ENCODE measurements at places on chromosomes 3 and 15.

GRCh38 chr15:41333026-41333562 lies 413 bp downstream of the NUSAP1 start:
- DNase-seq, result no peak

- DNase-seq, result no peak
Observed at GRCh38 chr15:100768501-100768931, 111.1 kb upstream of the ALDH1A3 start.

GRCh38 chr3:123084192-123084591 lies 17.4 kb downstream of the PDIA5 start:
- DNase-seq, result no peak

DNA sequence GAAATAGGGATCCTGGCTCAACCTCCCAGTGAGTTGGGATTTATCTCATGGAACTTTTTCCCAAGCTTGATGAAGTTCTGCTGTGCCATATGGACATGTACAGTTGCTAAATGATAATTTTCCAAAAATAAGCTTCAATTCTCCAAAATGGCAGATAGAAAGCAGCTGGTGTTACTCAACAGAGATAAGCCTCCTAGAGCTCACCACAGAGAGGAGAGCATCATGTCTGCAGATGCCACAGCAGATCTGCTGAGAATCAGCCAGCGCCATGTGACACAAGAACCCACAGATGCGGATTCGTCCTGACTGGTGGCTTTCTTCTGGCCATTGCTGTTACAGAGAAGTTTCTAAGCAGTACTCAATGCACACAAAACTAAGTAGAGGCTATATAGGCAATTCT lies 50.6 kb downstream of the AGTR1 start:
- DNase-seq, result no peak

DNA sequence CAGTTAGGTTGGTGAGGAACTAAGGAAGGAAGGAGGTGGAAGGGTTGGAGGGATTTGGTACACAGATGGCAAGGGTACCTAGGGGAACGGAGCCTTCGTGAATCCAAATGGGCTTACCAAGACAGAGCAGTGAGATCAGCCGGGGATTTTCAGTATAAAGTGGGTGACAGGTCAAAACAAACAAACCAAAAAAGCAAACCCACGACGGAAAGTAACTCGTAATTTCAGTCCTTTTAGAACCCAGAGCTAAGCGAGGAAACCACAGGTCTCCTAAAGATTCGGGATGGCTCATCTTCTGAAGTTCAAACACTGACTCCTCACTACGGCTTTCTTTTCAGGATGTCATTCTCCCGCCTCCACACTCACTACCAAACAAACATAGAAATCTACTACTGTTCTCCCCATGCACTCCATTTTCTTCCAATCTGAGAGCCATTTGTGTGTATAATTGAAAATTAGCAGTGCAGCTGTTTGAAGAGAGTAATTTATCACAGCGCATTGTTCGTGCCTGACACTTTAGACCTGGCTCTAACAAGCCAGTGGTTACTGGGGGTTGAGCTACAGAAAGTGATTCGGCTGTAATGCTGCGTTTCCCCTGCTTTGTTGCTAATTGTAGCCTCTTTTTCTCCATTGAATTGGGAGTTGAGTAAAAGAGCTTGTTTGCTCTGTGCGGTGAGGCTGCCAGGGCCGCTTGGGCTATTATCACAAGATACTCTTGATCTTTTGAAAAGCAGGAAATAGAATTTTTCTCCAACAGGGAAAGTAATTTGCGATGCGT lies 64.7 kb upstream of the CCDC39 start:
- DNase-seq, result no peak

DNA sequence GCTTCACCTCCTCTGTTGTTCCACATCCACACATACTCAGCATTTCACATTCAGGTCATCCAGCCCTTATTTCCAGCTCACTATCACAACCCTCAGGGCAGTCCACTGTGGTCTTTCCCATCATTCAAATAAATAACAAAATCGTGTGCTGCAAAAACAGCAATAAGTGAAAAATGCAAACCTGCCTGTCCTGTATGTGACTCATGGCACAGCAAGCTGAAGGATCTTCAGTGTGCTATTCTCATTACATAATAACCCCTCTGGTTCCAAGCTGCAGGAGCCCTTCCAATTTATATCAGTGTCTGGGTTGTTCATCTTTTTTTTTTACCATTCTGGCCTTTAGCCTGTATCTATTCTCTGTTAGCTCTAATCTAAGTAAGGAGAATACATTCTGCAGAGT lies 185.3 kb upstream of the UBE2E2 start:
- DNase-seq, result no peak

- DNase-seq, result no peak
Observed at GRCh38 chr3:160346511-160346910, 52.5 kb downstream of the IFT80 start.

DNA sequence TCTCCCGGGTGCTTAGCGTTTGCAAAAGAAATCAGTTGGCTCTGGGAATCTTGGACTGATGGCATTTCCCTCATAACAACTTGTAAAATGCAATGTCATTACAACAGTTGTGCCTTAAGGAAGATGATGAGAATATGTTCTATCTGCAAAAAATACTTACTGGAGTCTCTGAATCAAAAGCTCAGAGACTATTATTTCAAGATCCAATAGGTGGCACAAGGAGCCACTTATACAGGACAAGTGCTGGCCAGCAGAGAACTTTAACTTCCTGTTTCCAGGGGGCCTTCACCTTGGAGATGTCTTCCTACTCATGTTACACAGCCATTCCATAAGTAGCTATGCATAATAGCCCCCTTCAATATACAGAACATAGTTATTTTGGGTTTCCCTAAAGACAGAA lies 8.9 kb upstream of the RPS27L start:
- no peak for DNase-seq

GRCh38 chr3:58175437-58176184 lies 35.2 kb downstream of the DNASE1L3 start:
- DNase-seq, result no peak

DNA sequence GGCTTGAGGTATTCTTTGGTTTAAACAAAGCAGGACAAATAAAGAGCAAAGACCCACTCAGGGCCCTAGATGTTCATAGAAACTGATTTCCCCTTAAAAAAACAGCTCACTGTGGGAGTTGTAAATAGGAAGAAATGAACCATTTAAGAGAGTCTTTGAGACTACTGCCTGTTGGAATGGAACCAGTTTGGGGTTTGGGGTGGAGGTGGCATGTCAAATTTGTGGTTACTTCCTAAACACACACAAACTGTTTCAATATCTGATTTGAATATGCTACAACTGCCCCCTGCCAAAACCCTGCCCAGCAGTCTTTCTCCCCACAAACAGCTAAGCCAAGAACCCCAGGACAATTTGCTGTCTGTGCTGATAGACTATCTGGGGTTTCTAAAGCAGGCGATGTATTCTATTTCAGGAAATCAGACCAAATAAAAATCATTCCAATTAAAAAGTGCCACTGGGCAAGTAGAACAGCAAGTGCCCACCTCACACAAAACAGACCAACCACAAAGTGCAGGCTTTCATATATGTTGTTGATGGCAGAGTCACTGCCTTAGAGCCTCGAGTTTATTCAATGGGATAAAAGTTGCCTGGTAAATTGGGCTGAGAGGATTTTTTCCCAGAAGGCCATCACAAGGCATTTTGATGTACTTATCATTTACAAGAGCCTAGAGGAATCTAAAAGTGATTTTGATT lies 293.9 kb upstream of the PROK2 start:
- no peak for DNase-seq

DNA sequence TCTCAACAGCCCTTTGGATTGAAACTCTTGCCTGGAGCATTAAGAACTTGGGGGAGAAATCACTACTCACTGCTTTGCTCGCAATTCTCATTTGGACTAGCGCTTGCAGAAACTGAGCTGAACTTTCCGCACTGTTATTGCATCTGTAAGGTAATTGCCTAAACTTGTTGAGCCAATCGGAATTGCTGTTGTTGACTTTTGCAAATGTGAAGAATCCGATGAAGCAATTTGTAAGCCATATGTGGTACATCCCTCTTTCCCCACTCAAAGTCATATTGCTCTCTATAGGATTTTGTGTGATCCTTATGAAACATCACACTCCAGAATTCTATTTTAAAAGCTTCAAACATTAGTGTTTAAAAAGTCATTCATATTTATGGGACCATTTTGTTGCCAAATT lies 191.7 kb upstream of the GBE1 start:
- no peak for DNase-seq

DNA sequence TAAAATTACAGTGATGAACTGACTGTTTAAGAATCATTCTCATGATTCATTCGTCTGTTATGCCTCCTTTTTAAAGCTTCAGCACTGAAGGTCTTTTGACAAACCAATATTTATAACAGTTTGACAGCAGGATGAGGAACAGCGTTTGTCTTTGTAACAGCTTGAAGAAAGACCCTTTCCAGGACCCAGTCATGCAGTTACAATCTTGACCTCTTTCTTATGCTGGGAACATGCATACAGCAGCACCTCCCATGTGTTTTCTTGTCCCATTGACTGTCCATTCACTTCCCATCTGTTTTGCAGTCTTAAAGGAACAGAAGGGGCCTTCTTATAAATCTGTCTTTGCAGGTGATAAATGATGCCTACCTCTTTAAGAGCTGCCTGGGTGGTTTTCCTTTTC lies 87.2 kb downstream of the OPA1 start:
- DNase-seq, result no peak

- no peak for DNase-seq
Observed at GRCh38 chr3:166580561-166580960, 743.3 kb upstream of the BCHE start.

- no peak for DNase-seq
Observed at GRCh38 chr15:72464251-72464650, 9.9 kb upstream of the ARIH1 start.

DNA sequence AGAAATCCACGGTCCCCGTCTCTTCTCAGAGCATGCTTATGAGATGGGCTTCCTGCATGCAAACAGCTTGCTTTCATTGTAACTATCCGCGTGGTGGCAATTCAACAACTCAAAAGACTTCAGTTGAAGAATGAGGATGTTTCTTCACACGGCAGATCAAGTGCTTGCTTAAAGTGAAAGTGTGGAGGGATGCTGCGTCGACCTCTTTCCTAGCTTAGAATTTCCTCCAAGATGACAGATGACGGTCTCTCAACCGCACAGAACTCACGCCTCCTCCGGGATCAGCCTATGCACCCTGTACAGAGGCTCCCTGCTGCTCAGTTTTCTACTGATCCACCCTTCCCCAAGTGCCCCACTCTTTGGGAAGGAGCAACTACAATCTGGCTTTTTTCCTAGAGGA lies 47.8 kb downstream of the PCSK6 start:
- no peak for DNase-seq

- DNase-seq, result no peak
Observed at GRCh38 chr3:193211173-193211572, 29.8 kb upstream of the PLAAT1 start.

DNA sequence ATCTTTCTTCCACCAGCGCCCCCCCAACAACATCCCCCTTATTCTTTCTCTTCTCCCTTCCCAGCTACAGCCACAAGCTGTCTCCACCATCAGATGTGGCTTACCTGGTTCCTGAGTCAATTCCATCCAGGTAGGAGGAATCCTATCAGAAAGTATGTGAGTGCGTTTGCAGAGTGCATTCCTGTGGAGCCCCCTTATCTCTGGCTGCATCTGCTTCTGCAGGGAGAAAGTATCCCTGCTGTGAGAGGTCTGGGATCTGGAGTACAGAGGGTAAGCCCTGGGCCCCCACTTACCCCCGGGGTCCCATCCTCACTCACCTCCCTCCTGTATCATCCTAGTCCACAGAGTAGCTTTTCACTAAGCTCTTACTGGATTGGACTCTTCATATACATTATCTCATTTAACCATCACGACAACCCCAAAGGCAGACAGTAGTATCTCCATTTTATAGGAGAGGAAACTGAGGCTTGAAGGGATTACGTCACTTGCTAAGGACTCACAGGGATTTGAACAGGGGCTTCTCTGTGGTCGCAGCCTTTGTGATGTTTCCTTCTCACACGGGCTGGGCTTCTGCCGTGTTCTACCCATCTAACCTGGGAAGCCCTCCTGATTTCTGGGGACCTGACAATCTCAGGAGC lies 22.2 kb upstream of the MAGEF1 start:
- no peak for DNase-seq

DNA sequence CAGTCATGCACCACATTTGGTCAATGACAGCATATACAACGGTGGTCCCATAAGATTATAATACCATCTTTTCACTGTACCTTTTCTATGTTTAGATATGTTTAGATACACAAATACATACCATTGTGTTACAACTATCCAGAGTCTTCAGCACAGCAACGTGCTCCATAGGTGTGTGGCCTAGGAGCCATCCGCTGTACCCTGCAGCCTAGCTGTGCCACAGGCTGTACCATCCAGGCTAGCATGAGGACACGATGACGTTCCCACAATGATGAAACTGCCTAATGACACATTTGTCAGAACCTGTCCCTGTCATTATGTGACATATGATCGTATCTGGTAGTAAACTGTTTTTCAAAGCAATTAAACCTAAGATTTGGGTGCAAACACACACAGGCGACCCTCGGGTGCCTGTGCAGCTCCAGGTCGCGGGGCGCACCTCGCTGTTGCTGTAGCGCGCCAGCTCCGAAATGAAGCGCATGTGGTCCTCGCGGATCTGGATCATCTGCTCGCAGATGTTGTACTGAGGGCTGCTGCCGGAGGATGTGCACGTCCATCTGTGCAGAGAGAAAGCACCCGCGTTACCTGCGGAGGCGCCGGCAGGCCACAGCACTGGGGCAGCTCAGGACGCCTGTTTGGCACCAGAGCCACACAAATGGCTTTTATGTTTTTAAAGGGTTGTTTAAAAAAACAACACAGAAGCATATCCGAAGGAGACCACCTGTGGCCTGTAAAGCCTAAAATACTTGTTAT lies 48.2 kb downstream of the CYFIP1 start:
- no peak for DNase-seq

DNA sequence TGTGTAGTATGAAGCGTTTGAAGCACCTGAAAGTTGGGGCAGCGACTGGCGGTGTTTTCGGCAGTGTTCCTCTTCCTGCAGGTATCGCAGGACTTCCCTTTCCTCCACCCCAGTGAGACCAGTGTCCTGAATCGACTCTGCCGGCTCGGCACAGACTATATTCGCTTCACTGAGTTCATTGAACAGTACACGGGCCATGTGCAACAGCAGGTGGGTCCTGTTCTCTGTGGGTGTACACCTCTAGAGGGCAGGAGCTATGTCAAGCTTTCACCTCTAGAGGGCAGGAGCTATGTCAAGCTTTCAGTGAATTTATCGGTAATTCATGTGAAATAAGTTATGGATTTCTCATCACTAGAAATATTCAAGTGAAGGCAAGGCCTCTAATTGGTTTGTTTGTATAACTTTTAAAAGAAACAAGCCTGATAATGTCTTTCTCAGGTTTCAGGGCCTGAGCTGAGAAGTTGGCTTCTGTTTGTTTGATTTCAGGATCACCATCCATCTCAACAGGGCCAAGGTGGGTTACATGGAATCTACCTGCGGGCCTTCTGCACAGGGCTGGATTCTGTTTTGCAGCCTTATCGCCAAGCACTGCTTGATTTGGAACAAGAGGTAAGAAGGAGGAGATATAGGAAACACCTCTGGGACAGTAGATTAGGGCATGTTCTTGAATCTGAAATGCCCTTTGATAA lies 5.3 kb downstream of the TUBGCP4 start:
- no peak for DNase-seq

DNA sequence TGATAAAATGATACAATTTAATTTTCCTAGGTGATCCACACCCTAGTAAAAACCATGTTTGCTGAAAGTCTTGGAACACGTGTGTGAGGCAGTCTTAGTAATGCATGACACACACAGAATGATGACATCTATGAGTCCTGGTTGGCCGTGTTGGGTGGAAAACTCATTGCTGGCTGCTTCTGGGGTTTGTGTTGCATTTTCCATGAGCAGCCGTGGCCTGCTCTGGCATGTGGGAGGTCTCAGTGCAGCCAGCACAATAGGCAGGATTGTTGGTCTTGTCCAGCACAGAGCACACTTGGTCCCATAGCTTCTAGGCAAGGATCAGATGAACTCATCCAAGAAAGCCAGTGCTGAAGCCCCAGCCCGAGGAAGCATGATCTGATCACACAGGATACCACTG lies 172.8 kb upstream of the UBE3A start:
- DNase-seq, result no peak
